GM03348 (cell line): ENCODE measurements at places on chromosomes 7 and 10.

GRCh38 chr7:129993275-129993674 is 40.5 kb upstream of the UBE2H start:
- no peak for DNase-seq

DNA sequence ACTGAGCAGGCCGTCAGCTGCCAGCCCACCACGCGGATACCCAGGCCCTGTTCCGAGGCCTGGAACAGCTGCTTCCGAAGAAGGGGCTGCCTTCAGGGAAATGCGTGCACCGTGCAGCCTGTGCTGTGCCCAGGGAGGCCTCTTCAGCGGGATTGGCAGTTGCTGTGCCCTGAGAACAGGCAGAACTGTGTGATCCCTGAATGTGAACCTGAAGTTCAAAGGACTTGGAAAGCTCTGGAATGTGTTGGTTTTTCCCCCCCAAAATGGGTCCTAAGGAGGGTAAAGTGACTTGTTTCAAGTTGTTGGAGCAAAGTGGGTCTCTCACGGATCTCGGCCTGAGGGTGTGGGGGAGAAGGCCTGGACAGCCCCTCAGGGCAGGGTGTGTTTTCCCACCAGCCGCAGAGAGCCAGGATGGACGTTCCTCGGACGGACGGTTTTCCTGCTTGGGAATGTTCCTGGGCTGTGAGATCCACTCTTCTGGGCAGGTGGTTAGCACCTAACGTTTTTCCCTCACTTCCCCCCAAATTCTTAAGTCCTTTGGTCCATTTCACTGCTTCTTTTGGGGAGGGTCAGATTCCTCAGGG is 2.1 kb downstream of the SPRN start:
- no peak for DNase-seq

GRCh38 chr10:123157210-123157609 is 3.0 kb downstream of the BUB3 start:
- DNase-seq = peak; percentile 11

- no peak for DNase-seq
These were observed 32.6 kb downstream of the IKZF1 start for GRCh38 chr7:50336894-50337703.

DNA sequence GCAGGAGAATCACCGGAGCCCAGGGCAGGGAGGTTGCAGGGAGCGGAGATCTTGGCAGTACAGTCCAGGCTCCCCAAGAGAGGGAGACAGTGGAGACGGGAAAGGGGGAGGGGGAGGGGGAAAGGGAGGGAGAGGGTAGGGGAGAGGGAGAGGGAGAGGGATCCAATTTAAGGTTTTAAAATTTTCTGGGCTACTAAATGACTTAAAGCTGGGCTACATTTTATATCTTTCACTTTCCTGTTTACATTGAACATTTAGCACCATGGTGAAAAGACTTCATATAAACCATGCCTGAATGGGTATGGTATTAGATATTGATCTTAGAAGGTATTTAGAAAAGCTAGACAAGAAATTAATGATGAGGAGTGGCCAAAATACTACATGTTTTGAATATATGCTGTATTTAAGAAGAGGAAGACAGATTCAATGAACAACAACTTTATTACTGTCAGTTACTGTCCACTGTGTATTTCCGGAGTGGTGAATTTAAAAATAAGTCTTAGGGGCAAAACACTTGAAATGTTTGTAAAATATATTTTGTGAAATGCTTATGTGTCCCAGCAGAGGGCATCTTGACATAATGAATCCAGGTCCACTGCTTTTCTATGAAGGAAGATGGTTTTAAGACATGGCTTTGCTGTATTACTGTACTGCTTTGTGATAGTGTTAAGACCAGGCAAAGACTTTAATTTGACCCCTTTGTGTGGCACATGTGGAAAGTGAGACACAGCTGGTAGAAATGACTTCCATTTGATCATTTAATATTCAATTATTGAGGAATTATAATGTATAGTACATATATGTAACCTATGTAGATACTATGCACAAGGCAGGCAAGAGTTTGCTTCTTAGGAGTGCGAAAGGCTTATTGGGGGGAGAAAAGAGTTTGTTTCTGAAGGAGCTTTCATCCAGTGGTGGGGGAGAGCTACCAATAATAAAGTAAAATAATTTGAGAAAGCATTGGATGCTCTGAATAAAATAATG is 52.8 kb downstream of the NRF1 start:
- DNase-seq = peak; percentile 75

GRCh38 chr7:85471740-85472139 is 284.9 kb upstream of the SEMA3D start:
- peak; percentile 6 for DNase-seq

DNA sequence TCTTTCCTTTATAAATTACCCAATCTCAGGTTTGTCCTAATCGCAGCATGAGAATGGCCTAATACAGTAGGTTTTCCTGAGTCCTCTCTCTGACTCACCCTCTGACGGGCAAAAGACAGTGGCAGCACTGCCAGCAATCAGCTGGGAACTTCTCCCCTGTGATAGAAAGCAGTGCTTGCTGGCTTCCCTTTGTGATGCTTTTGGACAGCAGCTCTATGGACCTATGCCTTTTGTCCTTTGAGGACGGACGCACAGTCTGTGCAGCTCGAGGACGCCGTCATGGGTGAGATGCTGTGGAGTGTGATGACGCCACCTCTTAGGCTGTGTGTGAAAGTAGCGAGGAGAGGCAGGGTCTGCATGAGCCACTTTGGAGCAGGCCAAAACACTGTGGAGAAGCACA is 68.8 kb downstream of the KIAA1217 start:
- no peak for DNase-seq

DNA sequence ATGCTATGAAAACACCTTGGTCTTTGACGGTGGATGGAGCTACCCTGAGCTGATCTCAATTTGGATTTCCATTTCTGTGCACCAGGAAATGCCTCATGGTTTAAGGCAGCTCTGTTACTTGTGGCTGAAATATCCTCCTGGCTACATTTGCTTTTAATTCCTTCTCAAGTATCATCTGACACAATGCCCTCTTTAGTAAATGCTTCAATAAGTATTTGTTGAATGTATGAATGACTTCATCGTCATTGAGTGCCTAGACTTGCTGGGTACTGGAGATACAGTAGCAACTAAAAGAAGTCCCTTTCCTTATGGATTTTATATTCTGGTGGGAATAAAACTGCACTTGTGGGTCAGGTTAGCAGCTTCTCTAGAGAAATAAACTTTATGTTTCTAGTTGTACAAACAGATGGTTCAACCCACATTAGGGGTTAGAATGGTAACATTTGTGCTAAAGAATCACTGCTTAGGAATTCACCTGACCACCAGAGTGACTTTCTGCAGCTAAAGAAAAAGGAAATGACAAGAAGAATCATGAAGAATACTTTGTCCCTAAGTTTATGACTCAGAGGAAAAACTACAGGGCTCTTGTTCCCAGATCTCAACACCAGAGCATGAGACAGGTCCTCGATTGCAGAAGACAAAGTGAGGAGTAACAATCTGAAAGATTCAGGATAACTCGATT is 21.8 kb upstream of the SMNDC1 start:
- DNase-seq = peak; percentile 46

DNA sequence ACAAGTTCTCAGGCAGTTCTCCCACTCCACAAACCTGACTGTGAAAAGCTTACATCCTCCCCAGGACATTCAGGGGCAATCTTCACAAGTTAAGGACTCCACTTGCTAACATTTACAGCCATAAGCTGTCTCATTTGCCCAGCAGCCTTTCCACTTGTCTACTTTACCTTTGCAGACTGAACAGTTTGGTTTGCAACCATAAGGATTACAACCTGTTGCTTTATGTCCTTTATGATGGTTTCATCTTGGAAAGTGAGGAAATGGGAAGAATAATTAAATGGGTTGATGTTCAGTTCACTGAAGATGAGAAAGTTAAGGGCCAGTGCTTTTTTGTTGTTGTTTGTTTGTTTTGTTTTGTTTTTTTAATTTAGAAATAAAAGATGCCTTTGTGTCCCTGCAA is 92.4 kb downstream of the FAM204A start:
- DNase-seq = no peak

GRCh38 chr7:54719974-54720373 is 39.0 kb downstream of the SEC61G start:
- DNase-seq = no peak

DNA sequence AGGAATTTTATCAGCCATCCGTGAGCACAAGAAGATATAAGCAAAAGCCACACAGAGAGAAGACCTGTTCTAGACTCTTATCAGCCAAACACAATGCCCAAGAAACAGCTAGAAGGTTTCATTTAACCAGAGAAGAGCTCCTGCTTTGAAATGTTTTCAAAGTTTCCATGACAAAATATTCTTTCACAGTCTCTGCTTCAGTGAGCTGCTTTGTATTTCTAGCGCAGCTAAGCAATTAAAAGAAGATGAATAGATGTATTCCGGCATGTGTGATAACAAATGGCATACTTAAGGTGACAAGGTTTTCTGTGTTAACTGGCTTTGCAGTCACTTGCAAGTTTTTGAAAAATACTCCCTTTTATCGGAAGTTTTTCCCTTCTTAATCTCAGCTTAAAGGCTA is 78.9 kb upstream of the NXPH1 start:
- no peak for DNase-seq

GRCh38 chr7:24018331-24018730 is 265.7 kb upstream of the NPY start:
- no peak for DNase-seq

DNA sequence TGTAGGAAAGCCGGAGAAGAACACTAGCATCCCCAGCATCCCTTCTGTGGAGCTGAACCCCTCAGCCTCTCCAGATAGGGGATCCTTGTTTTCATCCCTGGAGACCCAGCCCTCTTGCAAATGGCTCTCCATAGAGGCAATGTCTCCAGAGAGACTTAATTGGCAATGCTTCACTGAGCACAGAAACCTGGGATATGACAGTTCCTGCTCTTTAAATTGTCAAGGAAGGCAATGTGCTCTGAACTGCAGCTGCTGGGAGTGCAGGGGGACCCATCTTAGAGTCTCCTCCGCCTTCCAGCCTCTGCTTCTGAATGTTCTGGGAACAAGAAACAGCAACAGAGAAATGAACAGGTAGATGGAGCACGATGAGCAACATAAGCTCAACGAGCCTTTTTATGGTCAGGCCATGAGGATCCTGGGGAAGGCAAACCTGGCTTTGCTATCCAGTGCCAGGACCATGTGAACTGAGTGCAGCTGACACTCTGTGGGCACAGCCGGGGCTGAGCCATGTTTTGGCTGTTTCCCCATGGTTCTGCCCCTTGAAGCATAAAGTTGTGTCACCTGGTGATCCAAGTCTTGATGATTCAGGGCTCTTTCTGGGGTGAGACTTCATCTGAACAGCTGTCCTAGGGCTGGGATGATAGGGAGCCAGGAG is 481.0 kb downstream of the PLXNA4 start:
- no peak for DNase-seq

DNA sequence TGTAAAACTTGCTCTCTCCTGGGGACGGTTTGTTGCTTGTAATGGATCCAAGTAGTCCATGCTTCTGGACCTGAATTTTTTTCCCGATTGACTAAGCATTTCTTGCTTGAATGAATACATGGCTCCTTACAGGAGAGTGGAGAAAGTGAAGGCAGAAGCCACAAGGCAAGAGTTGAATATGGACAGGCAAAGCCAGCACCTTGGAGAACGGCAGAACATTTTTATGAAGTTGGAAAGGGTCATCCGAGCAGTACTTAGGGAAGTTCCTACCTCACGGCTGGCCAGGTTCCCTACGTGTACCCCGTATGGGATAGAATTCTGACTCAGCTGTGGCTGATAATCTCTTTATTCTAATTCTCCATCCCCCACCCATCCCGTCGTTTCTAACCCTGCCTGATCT is 50.6 kb upstream of the MGAM2 start:
- DNase-seq = no peak

DNA sequence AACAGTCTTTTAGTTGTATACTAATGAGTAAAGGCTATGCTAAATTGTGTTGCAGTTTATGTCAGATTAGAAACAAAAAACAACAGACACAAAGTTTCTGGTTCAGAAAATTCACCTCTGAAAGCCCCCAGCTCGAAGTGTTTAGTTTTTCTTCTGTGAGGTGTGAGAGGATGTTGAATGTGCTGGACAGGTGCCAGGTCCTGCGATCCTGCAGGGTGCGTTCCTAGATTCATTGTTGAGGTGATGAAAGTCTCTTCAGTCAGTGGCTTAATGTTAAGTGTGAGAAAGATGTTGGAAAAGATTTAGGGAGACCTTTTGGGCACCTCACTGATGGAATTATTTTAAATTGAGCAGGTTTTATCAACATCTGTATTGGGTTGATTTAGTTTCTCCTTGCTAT is 287.3 kb downstream of the SDK1 start:
- DNase-seq = no peak

- DNase-seq = no peak
These were observed 146.1 kb downstream of the GRK5 start for GRCh38 chr10:119353421-119353820.

GRCh38 chr10:77325233-77325537 is 312.4 kb downstream of the KCNMA1 start:
- DNase-seq = no peak

DNA sequence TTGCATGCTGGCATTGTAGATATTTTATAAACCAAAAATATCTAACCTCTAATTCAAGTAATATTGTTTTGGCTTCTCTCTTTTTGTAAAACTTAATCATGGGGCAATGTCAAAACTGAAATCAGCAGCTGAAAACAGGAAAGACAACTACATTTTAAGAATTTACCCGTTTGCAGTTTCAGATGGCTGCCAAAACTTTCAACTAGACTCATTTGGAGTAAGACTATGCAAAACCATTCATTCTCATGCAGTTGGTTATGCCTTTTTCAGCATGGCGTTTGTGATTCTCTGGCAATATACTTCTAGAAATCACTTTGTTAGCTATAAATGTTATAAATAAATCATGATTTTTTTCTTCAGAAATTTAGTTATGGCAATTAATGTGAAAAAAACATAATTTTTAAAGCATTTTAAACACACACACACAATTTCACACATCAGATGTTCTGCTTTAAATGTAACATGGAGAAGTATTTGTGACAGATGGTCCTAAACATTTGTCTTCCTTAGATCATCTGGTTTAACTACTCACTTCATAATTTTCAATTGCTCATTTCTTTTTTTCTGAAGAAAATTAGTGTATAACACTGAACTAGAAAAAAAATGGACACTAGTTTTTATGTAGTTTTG is 116.4 kb downstream of the ITGB8 start:
- no peak for DNase-seq

GRCh38 chr7:13017881-13018280 is 330.4 kb downstream of the ARL4A start:
- no peak for DNase-seq

GRCh38 chr10:67609996-67610793 is 85.8 kb downstream of the CTNNA3 start:
- peak; percentile 31 for DNase-seq

DNA sequence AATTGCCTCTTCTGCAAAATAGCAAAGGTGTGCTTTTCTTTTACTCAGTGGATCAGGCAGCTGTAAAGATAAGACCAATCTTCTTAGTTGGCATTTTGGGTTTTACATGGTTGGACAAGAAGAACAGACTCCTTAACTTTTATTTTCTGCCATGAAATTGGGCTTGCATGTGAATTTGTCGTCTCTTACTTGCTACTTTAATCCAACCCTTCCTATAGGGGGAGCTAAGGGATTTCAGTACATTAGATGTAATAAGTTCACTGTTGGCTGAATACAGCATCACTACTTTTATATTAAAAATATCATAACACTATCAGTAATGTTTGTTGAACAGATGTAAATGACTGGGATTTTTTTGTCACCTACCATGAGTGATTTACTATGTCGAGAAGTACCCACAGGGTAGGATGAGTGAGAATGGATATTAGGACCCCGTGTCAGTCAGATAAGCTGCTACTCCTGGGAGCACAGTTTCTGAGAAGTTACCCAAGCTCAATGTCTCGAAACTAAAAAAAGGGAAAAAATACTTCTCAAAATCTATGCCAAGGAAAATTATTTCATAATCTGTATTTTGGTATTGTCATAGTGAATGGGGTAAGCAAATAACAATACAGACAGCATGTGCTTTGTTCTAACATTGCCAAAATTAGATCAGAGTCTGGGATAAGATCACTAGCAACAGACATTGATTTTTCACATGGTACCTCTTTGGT is 127.4 kb upstream of the AGR3 start:
- peak; percentile 26 for DNase-seq
